ENCODE measurements at places on chromosomes 4 and X.

DNA sequence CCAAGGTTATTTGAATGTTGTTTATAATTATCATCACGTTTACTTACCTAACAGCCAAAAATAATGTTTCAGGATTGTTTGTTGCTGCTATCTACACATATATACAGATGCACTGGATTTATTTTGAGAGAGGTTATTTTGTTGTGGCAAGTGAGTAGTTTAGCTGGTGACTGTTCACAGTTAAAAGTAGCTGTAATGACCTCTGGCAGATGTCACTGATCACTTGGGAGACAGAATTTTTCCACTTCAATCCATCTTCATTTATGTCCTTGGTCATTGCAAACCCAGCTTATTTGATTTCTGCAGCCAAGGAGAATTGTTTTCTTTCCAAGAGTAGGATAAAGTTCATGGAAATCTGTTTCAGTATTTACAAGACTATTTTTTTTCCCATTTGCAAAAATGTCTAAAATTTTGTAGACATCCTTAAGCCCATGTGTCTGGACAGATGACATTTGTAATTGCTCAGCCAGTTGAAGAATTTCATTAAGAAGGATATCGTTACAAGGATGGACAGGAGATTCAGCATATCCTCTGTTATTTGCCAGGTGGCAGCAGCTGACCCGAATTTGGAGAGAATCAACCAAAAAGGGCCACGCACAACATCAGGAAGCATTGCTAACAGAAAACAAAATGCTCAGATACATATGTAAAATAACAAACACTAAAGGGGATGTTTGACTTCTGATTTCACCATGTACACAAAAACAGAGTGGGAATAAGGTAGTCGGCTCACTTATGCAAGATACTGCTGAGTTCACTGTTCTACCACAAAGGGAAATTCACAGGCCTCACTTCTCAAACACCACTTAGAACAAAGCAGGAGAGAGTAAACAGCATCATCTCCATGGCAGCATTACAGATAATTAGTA lies 64.5 kb downstream of the GPRIN3 start:
- no peak for DNase-seq

DNA sequence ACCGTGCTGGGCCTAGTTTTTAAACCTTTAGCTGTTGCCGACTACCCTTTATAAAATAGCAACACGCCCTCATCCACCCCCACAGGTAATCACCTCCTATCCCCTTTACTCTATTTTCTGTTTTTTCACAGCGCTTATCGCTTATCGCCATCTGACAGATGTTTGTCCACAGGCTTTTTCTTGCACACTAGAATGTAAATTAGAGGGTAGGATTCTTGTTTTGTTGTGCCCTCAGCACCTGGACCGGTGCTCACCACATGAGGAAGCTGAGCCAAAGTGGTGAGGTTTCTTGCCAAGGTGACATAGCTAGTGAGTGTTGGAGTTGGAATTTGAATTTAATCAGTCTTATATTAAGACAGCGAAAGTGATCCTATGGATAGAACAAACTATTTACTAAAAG lies 2.9 kb upstream of the RBBP7 start:
- no peak for DNase-seq

- DNase-seq, result no peak
These were observed 3.4 kb upstream of the RRAGB start for GRCh38 chrX:55714161-55714560.

DNA sequence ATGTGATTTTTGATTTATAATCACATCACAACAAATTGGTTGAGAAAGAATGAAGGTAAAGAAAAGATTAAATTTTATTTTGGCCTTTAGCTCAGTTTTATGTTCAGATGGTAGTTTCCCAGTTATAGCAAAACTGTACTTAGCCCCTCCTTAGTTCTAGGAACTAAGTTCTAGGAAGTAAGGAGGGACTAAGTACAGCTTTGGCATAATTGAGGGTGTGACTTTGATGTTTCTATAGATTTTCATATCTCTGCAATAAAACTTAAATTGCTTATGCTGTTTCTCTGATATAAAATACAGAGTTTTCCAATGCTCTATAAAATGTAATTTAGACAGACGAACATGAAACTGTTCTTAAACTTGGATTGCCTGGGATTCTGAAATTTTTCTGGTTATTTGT lies 46.6 kb upstream of the SLC4A4 start:
- no peak for DNase-seq

- DNase-seq, result no peak
These were observed 22.6 kb downstream of the SLC25A4 start for GRCh38 chr4:185165605-185166063.

DNA sequence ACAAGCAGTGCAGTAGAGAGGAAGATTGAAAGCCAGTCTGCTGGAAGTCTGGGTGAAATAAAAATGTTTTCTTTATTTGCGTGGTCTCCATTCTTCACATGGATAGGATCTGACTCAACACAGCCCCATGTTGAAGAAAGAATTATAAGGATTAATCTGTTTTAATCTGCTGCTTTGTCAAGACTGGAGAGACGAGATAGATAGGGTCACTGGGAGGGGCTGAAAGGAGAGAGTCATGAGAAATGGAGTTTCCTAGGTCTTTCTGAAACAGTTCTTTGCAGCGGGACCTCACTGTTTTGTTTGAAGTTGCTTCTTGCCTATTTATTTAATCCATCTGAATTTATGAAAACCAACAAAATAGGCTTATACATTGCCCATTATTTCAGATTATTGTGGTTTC lies 32.4 kb upstream of the RHOH start:
- no peak for DNase-seq

- no peak for DNase-seq
These were observed 54.6 kb upstream of the ATP8A1 start for GRCh38 chr4:42711496-42711895.

DNA sequence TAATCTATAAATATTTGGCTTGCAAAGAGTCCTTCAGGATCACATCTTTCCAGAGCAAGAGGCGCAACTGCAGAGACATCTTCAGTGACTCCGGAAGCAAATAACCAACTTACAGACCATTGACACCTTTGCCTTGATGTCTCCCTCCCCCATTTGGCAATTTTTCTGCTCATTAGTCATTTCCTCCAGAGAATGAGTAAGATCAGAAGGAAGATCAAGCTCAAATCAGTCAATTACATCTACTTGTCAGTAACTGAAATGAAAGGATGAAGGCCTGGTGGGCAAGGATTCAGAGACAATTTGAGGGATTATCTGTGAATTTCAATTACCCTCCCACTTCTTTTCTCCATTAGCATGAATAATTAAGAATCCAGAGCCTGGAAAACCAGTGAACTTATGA lies 665.6 kb upstream of the CPEB2 start:
- DNase-seq, result no peak

GRCh38 chr4:96833831-96834230 lies 993.9 kb downstream of the PDHA2 start:
- no peak for DNase-seq

DNA sequence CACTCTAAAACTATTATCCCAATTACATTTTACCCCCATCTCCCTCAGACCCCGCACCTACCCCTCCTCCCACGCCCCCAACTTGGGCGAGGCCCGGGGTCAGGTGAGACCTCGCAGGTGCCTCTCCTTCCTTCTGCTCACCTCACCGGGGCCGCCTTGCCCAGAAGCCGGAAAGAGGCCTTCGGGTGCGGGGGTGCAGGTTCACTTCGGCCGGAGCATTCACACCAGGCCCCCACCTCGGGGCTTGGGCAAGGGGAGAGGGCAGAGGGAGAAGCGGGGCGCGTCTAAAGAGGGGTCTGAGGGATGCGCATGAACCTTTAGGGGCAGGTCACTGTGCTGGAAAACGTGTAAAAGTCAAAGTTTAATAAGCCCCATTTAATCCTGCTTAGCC lies 427 bp downstream of the ZNF182 start:
- no peak for DNase-seq

DNA sequence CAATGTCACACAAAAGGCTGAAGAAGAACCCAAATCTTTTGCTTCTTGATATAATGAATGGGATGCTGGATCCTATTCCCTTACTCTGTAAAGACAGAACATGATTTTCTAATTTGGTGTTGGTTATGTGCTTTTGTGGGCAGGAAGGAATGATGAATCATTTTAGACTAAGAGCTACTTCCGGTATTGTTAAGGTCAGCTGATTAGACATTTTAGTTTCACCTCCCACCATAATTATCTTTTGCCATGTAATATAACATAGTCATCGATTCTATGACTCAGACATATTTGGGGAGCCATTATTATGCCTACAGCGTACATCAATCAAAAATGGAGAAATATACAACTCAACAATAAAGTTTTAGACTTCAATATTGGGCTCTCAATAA lies 265.3 kb downstream of the ZNF674 start:
- no peak for DNase-seq

DNA sequence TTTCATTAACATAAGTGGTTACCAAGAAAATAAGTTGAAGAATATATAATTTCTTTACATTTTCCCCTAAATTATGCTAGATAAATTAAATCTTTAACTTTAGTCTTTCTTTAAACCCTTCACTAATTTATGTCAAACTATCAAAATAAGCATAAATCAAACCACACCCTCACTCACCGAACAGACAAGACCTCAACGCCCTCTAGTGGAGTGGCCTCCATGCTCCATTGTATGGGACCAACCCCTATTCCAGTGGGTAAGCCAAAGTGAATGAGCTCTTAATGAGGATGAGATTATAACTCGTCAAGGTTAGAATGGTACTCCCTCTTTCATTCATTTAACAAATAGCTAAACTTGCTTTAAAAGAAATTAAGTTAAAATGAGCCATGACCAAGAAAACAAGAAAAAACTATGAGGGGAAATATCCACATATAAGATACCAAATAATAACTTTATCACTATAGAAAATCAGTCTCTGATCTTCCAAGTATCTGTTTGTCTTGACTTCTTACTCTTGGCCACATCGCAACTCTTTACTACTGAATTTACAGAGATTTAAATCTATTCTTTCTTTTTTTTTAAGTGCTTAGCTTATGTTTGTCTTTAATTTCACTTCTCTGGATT lies 15.6 kb upstream of the BBS12 start:
- DNase-seq, result peak; percentile 63

- no peak for DNase-seq
These were observed at the start of gene TASL for GRCh38 chrX:30577362-30577991. TASL (minus strand) TSS chrX:30577766; CDS start chrX:30560355, 17,411 bp downstream.

- DNase-seq, result no peak
These were observed 1.6 kb upstream of the ARMCX6 start for GRCh38 chrX:101619364-101619763.

DNA sequence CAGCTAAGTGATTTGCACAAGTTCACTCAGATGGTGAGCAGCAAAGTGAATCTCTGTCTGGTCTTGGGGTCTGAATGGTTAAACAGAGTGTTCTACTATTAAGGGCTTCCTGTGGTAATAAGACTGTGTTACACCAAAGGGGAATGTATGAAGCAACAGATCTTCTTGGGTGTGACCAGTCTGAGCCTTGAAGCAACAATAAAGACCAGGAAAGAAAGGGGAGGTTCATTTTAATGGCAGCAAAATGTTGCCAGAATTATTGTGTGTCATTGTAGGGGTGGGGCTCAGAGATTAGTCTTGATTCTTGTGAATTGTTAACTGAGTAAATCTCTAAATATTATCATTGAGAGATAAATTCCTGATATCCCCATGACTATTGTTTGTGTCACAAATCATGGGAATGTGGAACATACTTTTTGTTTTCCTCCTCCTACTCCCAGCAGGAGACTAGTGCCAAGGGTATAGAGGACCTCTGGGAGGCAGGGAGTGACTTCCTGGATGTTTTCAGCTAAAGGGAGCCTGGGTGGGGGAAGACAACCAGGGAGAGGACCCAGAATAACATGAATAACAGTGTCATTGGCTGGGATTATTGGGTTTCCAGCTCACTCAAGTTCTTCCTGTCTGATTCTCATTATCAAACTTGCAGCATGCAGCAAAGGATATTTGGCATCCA lies 141.4 kb upstream of the PAK3 start:
- DNase-seq, result no peak

GRCh38 chr4:86554646-86555045 lies 39.5 kb upstream of the PTPN13 start:
- DNase-seq, result no peak

GRCh38 chr4:178693816-178694215 lies 1251.6 kb upstream of the AGA start:
- no peak for DNase-seq

DNA sequence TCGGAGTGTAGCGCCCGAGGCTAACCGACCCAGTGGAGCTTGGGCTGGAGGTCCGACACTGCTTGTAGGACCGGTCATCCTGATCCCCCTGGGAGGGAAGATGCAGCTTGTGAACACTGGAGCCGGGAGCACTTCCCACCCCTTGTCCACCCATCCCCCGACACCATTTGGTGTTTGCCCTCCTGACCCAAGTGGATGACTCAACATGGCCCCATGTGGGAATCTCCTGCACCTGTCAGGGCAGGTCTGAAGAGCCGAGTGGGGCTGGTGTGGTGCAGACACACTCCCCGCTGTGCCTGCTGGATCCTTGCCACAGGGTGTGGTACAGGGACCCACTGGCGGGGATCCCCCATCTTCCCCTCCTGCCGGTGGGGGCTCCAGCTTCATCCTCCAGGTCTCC lies 90.0 kb upstream of the AFAP1 start:
- DNase-seq, result no peak

- no peak for DNase-seq
These were observed 70.1 kb upstream of the CBR4 start for GRCh38 chr4:169079942-169080827.

DNA sequence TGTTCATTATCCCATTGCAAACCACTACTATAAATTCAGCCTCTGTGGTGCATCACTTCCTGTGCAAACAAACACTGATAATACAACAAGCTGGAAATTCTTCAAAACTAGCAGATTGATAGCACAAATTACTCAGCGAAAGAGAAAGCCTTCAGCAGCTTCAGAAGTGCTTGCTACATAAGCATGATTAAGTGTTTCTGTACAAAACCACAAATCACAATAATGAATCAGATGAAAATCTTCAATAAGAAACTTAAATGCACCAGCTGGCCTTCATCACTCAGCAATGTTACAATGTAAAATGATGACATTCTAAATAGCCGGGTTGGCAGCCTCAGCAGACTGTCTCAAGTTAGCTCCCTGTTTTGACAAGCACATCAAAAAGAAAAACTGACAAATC lies 262.2 kb downstream of the SPOCK3 start:
- no peak for DNase-seq

DNA sequence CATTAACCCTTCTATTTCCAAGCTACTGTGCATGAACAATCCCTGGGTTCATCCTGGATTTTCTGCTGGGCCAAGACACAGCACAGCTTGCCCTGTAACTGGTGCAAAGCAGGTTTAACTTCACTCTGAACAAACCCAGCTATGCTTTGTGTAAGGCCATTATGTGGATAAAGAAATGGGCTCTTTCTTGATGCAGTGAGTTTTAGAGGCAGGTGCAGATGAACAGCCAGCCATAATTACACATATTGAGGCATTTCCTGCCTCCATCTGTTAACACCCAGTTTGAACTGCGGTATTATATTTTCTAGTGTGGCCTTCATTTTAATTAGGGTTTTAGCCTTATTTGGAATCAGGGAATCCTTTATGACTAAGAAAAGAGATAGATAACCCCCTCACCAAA lies 68.7 kb upstream of the ARX start:
- DNase-seq, result no peak

GRCh38 chr4:169096221-169096620 lies 86.2 kb upstream of the CBR4 start:
- DNase-seq, result no peak
